ENCODE measurements at places on chromosomes 16 and 17. TPM values are rescaled to one million over a fixed set of nuclear protein-coding genes. Genes with fewer than 3 reads are reported as not detected.

DNA sequence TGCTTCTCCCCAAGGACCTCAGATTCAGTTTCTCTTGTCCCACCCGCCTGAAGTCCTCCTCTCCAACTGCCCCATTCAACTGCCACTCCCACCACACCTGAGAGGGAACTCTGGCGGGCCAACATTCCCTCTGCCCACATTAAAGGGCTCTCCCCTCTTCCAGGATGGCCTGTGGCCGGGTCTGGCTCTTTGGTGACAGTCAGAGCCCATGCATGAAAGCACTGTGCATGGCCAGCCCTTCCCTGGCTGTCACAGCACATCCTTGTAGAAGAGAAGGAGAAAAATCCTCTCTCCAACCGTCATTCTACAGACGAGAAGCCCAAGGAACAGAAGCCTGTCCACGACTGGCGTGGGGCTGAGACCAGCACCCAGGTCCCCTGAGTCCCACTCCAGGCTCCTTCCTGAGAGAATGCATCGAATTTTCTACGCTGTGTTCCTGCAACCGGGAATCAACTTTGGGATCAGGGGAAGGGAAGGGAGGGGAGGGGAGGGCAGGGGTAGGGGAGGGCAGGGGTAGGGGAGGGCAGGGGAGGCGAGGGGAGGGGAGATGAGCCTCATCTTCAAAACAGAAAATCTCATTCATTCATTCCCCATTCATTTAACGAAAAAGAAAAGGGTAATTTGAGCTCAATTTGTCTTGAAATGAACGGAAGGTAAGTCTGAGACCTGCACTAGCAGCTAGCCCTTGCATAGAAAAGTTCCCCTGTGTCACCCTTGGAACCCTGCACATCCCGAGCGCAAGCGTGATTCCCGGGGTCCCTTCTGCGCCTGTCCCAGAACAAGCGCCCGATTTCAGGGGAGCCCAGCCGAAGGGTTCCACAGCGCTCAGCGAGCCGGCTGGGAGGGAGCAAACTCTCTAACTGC, at the start of gene ABCC12:
ABCC12 (minus strand) TSS at position 68 of the 864 bp plus-strand sequence. CDS start 9,569 bp downstream, outside the sequence.
- DNase-seq = no peak

GRCh38 chr16:51008607-51009006, 142.5 kb downstream of the SALL1 start:
- no peak for DNase-seq

DNA sequence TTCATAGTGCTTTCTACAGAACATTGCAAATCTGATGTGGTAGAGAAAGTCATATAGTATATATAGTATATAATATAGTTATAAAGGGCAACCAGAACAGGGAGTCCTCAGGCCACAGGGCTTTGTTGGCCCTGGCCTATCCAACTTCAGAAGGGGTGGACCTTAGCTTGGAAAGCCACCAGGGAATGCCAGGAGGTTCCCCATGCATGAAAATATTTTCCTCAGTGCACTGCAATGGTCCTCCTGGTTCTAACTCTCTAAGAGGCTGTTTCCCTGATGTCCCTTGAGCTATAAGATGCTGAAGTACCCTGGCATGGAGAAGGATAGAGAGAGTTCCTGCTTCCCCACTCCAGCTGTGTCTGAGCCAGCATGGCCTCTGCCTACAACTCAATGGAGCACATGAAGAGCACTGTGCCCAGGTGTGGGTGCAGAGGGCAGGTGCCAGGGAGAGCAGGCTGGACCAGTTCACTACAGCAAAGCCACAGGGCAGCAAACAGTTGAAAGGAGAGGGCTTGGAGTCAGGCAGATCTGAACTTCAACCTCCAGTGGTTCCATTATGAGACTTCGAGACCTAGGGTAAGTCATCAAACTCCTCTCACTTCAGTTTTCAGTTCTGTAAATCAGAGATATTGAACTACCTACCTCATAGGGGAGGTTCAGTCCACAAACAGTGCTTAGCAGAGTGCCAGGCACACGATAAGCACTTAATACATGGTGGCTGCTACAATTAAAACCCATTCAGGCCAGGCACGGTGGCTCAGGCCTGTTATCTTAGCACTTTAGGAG, 183.1 kb downstream of the SALL1 start:
- DNase-seq = no peak

- peak; percentile 76 for DNase-seq
These were observed 5.4 kb downstream of the ZCCHC14 start for GRCh38 chr16:87487361-87487924.

GRCh38 chr17:53321651-53322050, 501.1 kb upstream of the KIF2B start:
- no peak for DNase-seq

OR4D1 gene
- 0.17 TPM for total RNA-seq

KRTAP3-1 gene
- not detected for total RNA-seq

TXNL4B gene
- 9.0 TPM for total RNA-seq

DNA sequence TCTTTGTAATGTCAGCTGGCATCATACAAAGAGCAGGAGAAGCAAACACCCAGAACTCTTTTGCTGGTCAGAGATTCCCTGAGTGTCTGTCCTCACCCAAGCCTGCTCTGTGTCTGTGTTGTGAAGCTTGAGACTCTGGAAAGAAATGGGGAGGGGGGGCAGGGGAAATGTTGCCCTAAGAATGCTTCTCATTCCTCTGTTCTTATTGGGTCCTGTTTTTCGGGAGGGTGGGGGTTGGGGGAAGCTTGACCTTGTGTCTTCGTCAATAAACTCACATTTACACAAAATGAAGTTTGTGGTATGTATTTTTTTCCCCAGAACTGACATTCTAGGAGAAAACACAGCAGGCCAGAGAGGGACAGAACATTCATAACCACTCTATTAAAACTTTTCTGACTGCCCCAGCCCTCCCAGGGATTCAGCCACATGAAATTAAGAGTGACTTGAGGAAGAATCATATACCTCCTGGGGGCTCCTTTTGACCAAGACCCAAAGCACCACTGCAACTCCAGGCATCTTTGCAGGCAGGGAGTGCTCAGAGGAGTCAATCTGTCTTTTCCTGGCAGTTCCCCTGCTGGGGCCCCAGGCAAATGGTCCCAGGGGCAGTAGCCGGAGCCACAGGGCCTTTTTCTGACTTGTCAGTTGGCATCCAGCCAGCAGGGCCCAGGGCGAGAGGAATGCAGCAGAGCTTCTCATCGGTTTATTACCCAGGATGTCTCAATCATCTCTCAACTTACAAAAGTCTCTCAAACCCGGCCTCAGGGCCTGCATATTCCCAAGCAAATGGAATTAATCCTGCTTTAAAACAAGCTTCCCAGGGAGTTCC, 5.1 kb upstream of the RASL10B start:
- DNase-seq = no peak

LGALS9B gene
- total RNA-seq = not detected

PPM1E gene
- total RNA-seq = 8.2 TPM

DNA sequence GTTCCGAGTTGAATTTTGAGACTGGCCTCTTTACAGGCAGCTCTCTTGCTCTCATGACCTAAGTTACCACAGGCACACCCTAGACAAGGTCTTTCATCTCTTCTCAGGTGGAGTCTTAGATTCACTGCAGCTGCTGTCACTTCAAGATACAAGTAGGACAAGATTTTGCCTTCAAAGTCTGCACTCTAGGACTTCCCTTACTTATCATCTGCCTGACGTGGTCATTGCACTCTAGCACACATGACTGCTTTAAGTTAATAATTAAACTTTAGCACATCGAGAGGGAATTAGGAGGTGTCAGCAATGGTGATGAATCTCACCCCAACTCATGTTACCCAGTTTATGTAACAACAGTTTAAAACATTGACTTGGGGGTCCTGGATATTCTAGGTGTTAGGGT, 25.6 kb downstream of the RNF135 start:
- no peak for DNase-seq

POLG2 gene
- total RNA-seq = 42.7 TPM

GPR139 gene
- total RNA-seq = 0.55 TPM

GRCh38 chr16:51708861-51709260, 557.8 kb upstream of the SALL1 start:
- no peak for DNase-seq

ABCA10 gene
- total RNA-seq = not detected

DNA sequence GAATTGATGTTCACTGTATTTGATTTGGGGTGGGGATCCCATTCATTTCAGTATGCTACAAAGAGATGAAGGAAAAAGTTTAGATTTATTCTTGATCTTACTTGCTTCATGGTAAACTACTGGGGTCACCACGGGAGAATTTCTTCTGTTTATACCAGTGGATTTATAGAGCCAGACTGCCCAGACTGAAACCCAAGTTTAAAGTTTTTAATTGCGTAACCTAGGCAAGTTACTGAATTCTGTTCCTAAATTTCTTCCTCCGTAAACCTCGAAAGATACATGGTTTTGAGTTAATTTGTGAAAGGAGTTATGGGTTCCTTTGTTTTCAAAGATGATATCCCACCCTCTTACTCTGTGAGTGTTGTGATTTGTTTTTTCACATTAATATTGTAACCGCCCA, 26.4 kb downstream of the PIGL start:
- no peak for DNase-seq

DNA sequence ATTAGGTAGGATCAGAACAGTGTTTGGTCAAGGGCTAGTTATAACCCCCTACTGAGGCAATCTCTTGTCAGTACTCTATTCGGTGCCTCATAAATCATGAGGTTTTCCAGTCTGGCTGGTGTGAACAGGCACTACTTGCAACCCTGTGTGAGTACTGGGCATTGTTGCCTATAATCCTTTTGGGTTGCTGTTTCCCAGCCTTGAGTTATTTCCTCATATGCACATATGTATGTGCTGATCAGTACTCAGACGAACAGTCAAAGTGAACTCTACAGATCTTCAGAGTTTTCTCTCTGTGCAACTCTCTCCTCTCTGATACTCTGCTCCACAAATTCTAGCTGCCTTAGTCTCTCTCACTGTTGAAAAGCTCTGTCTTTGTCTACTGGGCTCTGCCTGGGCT, 164.3 kb downstream of the CDK5R1 start:
- no peak for DNase-seq

FA2H gene
- total RNA-seq = 6.6 TPM

DNA sequence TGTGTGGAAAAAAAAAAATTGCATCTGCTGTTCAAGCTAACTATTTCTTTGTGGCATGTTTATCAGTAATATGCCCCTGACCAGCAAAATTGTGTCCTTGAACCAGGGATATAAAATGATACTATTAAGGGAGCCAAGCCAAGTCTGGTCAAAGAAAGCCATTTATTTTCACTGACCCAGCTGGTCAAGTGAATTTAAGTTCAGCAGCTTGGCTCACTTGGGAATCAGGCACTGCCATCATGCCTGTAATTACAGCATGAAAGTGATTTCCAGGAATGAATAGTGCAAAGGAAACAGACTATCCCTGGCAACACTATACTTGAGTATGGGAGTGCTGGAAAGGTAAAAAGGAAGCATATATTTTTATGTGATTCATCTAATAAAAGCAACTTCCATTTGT, 934.6 kb upstream of the CDH8 start:
- no peak for DNase-seq

DNA sequence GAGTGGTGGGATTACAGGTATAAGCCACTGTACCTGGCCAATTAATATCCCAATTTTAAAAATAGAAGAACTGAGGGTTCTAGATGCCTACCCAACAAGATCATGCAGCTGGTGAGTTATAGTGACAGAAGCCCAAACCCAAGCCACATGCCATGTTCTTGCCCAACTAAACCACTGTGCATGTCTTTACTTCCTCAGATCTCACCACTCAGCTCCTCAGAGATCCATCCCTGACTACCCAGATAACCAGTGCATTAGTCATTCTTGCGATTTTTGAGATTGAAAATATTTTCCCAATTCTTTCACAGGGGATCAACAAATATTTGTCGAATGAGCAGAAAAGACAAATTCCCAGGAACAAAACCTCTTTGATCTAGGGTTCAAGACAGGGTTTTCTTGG, 303.1 kb downstream of the CBLN1 start:
- no peak for DNase-seq

TMED6 gene
- total RNA-seq = 0.72 TPM

- no peak for DNase-seq
These were observed 11.0 kb upstream of the OSGIN1 start for GRCh38 chr16:83942074-83942473.

AANAT gene
- 0.57 TPM for total RNA-seq

DNA sequence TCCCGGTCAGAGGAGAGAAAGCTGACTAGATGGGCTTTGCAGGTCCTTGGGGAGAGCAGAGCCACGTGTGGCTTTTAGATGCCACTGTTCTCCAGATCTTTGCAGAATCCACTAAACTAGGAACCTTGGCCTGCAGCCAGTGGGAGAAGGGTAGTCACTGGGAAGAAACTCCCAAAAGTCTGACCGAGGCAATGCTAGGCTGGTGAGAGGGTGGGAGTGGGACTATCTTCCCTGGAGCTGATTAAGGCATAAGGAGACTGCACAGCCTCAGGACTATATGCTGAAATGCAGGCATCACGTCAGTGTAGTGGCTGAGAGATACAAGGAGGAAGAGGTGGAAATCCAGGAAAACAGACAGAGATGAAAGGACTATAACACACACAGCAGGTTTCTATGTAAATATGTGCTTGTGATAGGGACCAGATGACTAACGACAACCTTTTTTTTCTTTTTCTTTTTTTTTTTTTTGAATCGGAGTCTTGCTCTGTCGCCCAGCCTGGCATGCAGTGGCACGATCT, 2.2 kb upstream of the GSDMA start:
- no peak for DNase-seq

TMEM106A gene
- total RNA-seq = 3.8 TPM

DNA sequence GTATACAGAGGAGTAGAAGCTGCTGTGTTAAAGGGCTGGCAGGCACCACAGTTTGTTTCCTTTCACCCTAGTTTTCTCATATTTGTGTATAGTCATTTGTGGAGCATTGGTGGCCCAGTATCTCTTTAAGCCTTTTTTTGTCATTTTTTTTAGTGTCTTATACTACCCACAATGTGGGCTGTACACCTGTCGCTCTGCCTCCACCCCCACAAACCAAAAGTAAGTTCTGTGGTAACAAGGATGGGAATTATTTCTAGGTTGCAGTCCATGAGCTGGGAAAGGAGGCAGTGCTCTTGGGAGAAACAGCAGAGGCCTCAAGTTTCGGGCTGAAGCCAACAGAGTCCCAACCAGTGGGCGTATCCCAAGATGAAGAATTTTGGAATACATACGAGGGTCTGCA, 6.2 kb downstream of the ZNF75A start:
- no peak for DNase-seq

- DNase-seq = no peak
These were observed 22.2 kb downstream of the WIPF2 start for GRCh38 chr17:40241252-40241834.
